G401 (cell line): ENCODE measurements at places on chromosomes 3 and 15.
A peak's percentile ranks its signal among the peaks of the same experiment; 100 is the strongest.

DNA sequence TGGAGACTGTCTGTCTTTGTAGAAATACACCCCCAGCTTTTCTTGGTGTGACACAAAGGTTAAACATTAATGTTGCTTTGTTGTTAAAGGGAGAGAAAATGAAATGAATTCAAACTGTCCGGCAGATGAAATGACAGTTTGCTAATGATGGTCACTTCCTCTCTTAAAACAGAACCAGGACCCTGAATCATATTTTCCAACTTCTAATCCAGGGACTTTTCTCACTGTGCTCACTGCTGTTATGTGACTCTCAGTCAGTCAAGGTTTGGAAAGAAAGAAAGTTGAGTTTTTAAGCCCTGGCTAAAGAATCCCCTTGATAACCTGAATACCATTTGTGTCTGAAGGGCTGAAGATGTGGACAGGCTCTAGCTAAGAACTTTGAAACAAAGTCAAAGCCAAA is 215.8 kb downstream of the AGBL1 start:
- no peak for DNase-seq

- no peak for DNase-seq
These were observed 14.6 kb downstream of the HEXA start for GRCh38 chr15:72361176-72361575.

DNA sequence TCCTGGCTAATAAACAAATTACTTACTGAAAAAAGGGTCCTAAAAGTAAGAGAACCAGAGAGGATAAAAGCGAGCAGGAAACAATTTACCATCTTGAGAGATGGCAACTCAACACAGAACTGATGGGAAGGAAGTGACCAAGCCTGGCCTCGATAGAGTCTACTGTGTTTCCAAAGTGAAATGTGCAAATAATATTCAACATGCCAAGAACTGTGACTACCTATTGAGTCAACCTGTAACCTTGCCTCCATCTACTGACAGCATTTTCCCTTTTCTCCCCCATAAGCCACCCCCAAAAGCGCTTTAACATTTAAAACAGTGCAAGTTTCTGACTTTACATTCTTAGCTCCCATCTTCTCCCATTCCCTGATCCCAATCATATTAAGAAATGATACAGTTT is 75.4 kb upstream of the PSMD6 start:
- DNase-seq, result no peak

GRCh38 chr15:65338366-65338765 is 33.9 kb downstream of the RNU5B-1 start:
- DNase-seq, result no peak

DNA sequence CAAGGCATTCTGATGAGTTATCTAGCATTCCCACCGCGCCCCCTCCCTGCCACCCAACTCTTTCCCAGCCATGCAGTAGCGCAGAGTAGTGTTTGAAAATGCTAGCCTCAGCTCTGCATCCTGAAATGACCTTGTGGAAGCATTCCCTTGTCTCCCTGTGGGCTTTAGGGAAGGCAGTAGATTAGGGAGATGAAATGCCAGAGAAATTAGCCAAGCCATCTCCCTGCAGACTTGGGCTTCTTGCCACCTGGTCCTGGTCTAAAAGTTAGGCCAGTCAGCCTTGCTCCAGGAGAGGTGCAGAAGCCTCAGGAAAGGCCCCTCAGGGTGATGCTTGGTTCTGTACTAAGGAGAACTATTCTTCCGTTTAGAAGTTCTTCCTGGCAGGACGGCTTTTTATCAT is 231.2 kb downstream of the CACNA2D3 start:
- DNase-seq, result no peak

- no peak for DNase-seq
These were observed 189.4 kb downstream of the MFSD1 start for GRCh38 chr3:158991146-158991705.

- DNase-seq, result no peak
These were observed 608 bp upstream of the PPCDC start for GRCh38 chr15:75022783-75023180.

GRCh38 chr15:49900903-49901235 is 218.2 kb downstream of the ATP8B4 start:
- no peak for DNase-seq

GRCh38 chr3:193822492-193823212 is 229.6 kb downstream of the OPA1 start:
- DNase-seq, result no peak

- DNase-seq, result peak; percentile 62
These were observed 96.7 kb downstream of the SV2B start for GRCh38 chr15:91196768-91197167.

DNA sequence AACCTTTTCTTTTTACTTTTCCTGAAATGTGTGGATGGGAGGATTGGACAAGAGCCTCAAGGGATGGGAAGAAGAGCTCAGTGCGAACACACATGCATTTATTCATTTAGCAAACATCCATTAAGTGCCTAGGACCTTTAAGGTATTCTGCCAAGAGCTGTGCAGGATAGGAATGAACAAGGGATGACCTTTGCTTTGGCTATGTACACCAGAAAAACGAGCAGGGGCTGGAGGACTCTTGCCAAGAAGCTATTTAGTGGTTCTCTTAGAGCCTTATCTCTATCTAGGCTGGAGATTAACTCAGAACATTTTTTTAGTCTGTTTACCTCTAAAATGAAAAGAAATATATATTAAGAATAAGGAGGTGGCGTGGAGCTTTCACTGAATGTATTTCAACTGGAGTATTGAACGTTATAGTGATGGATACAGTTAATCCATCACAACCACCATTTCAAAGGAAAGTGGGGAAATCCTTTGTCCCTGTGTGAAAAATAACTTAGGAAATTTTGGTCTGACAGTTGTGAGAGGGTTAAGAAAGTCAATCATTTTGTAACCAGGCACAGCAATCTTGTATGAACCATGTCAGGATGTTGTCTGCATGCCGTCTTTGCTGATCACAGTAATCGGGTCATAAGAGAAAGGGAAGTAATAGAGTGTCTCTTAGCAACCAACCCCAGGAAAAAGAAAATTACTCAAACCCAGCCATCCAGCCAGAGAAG is 279.0 kb downstream of the LPP start:
- no peak for DNase-seq

DNA sequence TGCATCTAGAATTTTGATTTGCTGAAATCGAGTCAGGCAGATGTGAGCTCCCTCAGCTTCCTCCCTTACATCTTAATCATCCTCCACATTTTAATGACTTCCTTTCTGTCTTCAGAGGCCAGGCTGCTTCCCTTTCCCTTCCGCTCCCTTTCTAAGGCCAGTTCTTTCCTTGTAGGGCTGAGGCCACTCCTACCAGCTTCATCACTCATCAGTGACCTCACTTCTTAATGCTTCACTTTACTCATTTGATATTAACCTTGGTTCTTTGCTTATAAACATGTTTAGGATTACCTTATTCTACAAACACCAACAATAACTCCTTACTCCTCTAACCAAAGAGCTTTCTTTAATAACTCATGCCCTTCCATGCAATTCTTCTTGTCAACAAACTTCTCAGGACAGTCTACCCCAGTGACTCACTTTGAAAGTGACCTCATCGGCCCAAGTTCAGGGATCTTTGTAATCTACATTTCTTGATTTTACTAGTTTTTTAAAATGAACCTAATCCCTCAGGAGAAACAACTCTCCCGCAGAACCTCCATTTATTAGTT is 23.9 kb downstream of the ILDR1 start:
- DNase-seq, result no peak

DNA sequence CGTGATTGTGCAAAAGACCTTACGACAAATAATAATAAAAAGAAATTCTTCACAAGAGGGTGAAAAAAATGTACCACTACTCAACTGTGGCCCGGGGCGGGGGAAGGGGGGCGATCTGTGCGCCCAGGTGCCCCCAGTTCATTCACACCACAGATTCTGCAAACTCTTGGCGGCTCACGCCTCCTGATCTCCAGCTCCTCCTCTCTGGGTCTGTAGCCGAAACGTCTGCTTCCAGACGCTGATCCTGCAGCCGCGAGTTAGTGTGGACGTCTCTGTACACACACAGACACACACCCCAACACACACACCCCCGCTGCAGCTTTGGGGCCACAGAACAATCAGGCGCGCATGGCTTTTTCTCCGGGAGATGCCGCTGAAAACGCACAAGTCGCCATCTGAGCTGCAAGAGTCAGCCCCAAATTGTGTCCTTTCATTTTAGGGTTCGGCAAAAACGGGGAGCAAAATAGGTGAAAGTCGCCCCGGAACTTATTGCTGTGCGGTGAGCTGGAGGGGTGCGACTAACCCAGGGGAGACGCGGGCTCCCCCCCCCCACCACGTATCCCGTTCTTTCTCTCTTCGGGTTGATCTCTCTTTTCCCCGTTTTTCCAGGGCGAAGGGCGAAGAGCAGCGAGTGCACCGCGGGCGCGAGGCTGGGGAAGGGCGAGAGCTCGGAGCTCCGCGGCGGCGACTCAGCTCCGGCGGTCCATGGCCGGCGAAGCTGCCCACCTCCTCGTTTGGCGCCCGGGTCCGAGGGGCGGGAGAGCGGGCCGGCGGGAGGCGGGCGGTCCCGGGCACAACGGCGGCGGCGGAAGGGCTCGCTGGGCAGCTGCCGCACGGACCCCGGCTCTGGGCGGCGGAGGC is 505 bp upstream of the WNT5A start:
- DNase-seq, result peak; percentile 43
